ENCODE measurements at places on chromosomes 7 and 10.

- no peak for ATAC-seq
Observed at GRCh38 chr10:43903451-43903850, 254.8 kb upstream of the ZNF32 start.

- no peak for ATAC-seq
Observed at GRCh38 chr7:25860275-25861163, 291.5 kb upstream of the NFE2L3 start.

GRCh38 chr10:19048489-19048888 lies at the start of gene MALRD1:
Gene MALRD1 (plus strand): TSS chr10:19048801. CDS start chr10:19048939, 138 bp downstream.
- ATAC-seq = no peak

DNA sequence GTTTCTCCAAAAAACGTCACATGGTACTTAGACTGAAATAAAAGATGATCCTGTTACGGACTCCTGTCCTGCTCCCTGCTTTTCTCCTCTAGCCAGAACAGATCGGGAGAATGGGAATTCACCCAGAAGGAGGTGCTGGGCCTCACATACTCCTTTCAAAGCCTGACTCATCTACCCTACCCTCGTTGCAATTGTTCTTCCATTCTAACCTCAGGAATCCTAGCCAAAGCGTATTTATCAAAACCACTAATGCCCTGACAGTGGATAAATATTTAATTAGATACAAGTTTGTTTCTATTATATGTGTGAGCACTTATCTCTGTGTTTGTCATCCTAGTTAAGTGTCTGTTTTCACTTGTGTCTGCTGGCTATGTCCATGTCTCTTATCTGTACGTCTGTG lies 21.7 kb downstream of the ZCWPW1 start:
- ATAC-seq = peak; percentile 6

DNA sequence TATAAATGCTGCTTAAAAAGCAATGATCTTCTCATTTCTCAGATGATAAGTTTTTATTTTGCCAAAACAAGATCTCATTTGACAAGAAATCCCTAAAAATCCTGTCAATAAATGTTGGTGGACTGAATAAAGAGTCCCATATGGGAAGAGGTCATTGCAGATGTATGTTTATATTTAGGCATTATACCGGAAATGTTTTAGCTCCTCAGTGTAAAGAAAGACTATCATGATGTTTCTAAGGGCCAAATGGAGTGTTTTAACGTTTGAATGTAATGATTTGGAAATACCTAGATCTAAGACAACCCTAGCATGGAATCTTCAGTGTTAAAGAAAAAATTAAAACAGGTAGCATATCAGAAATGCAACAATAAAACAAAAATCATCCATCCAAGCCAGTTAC lies 457.8 kb upstream of the NFE2L3 start:
- ATAC-seq = no peak

GRCh38 chr10:103947799-103948516 lies 19.0 kb upstream of the SLK start:
- ATAC-seq = no peak

GRCh38 chr7:40694026-40694809 lies 559.4 kb downstream of the SUGCT start:
- ATAC-seq = peak; percentile 38

GRCh38 chr7:117907049-117907640 lies 33.9 kb upstream of the CTTNBP2 start:
- no peak for ATAC-seq

DNA sequence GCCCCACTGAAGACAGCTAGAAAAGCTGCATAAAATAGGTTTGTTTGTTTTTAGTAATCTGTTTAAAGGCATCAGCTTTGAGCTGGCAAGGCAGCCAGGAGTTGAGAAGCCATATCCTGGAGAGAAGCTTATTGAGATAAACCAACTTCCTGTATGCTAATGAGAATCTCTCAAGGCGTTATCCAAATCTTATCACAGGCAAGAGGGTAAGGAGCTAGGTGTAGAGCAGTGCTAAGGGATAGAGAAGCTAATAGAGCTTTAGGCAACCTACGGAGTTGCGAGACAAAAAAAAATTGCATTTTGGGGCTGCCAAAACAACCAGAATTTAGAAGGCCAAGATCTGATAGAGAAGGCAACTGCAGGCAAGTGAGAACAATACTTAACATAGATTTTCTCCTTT lies 641.6 kb downstream of the SH2D4B start:
- ATAC-seq = no peak

All from SK-N-SH treated with all-trans-retinoic acid at 6 μM for 48 hours (cell line).